ENCODE measurements at places on chromosomes 1 and 21.

DNA sequence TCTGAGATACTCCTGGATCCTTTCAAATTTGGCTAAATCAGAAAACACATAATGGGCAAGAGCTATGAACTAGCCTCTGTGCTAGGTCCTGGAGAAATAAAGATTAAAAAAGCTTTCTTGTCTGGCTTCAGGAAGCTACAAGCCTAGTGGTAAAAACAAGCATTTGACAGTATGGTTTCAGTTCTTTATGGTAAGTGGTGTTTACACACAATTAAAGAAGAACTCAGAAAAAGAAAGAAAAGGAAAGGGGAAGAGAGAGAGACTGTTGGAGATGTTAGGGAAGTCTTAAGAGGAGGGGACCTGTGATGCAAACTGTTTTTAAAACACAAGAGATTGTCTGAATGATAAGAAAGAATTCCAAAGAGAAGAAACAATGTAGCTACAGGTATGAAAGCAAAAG, 1.8 kb downstream of the OR10J1 start:
- DNase-seq: no peak

DNA sequence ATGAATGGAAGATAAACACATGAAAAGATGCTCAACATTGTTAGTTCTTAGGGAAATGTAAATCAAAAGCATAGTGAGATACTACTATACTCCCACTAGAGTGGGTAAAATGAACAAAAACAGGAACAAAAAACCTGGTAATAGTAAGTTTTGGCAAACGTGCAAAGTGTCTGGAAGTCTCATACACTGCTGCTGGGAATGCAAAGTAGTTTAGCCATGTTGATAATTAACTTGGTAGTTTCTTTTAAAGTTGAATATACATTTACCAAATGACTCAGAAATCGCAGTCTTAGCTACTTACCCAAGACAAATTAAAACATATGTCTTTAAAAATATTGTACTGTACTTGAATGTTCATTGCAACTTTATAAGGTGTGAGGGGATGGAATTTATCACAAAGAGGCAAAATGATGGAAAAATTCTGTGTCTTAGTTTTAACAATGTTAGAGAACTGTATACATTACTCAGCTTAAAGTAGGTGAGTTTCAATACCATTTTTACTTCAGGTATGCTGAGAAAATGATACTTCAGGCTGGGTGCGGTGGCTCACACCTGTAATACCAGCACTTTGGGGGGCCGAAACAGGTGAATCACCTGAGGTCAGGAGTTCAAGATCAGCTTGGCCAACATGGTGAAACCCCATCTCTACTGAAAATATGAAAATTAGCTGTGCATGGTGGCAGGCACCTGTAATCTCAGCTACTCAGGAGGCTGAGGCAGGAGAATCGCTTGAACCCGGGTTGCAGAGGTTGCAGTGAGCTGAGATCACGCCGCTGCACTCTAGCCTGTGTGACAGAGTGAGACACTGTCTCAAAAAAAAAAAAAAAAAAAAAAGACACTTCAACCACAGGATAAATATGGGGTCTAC, 102.3 kb downstream of the PDE4B start:
- no peak for DNase-seq

- no peak for DNase-seq
Measured at GRCh38 chr1:36597514-36597913, 114.8 kb upstream of the CSF3R start.

DNA sequence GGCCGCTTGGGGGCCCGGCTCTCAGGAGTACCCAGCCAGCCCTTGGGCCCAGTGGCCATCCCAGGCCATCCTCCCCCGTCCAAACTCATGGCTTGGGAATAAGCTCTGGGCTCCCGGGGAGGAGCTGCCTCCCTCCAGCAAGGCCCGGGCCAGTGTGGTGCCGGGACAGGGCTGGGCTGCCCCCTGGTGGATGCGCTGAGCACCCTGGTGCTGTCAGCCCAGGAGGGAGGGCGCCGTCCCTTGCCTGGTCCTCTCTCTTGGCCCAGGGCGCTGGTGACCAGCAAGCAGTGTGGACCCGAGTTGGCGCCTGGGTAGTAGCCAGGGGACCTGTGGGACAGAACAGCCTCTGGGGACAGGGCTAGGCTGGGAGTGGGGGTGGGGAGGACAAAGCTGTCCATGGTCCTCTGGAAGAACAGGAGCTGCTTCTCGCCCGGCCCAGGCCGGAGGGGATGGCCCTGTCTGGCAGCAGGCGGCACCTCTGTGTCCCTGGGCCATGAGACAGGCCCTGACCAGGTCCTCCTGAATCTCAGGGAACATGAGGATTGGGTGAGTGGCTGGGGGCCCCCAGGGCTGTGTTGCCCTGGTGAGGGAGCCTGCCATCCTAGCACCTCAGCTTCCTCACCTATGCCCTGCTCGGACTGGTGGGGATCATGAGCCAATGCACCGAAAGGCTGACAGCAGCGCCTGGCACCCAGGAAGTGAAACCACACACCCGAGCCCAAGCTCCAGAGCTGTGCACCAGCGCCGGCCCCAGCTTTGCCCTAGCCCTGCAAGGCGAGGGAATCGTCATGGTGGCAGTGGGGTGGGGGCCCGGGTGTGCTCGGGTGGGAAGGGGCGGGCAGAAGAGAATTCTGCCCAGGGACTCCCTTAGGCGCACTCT, 9.4 kb downstream of the MORN1 start:
- peak; percentile 74 for DNase-seq

DNA sequence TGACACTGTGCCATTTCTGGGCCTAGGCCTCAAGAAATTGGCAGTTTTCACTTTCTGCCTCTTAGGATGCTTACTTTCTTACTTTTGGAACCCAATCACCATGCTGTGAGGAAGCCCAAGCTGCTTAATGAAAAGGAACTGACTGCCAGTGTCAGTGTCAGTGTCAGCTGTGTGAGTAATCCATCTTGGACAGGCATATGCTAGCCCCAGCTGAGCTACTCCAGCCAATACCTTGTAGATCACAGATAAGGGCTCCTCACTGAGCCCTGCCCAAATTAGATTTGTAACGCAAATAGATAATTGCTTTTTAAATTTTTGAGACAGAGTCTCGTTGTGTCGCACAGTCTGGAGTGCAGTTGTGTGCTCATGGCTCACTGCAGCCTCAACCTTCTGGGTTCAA, 59.6 kb downstream of the SELENOF start:
- DNase-seq: no peak

Measured in CD8-positive, alpha-beta T cell (primary cell).